Ascending aorta (tissue), 2 donors: ENCODE measurements at places on chromosomes 6 and 20.

- DNase-seq, result no peak
Measured at GRCh38 chr6:113954653-113955052, 16.3 kb downstream of the HDAC2 start.

GRCh38 chr6:125728739-125729138 is 20.7 kb upstream of the HEY2 start:
- DNase-seq, result no peak

DNA sequence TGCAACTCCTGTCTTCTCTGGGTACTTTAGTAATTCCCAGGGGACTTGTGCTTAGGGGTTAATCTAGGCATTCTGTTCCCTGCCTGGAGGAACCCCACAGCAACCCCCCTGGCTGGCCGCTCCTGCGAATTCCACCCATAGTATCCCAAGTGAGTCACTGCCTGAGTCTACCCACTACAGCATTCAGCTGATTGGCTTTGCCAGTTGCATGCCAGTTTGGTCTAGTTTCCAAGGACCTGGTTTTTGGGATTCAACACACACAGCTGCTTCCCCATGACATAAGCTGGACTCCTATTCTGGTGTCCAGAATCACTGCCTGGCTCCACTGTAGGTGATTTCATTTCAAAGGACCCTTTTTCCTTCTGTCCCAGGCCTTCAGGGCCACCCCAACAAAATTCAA is 40.3 kb downstream of the PLCG1 start:
- peak; percentile 59 for DNase-seq

- DNase-seq, result no peak
Measured at GRCh38 chr6:36633370-36633769, 39.2 kb downstream of the SRSF3 start.

DNA sequence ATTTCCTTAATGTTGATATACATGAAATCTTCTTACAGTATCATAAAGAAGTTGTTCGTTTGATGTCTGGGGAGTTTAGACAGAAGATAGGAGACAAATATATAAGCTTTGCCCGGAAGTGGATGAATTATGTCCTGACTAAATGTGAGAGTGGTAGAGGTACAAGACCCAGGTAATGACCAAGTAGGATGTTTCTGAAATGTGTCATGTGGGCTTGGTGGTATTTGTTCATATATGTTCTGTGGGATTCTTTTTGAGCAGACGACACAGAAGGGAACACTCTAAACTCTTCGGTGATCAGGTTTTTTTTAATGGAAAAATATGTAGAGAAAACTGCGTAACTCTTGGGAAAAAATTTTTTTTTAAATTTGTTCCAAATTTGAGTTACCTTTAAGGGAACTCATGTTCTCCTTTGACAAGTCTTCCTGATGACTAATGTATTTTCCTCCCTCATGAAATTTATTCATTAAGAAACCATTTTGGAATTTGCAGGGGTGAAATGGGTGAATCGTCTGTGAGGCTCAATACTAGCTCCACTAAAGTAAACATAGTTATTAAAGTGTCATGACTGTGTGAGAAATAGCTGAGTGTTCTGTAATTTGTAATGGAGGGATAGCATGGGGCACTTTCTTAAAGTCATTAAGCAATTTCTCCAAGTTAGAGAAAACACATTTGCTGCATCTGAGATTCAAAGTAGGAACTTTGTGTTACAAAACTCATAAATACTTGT is 100.6 kb downstream of the MAP3K4 start:
- DNase-seq, result no peak

DNA sequence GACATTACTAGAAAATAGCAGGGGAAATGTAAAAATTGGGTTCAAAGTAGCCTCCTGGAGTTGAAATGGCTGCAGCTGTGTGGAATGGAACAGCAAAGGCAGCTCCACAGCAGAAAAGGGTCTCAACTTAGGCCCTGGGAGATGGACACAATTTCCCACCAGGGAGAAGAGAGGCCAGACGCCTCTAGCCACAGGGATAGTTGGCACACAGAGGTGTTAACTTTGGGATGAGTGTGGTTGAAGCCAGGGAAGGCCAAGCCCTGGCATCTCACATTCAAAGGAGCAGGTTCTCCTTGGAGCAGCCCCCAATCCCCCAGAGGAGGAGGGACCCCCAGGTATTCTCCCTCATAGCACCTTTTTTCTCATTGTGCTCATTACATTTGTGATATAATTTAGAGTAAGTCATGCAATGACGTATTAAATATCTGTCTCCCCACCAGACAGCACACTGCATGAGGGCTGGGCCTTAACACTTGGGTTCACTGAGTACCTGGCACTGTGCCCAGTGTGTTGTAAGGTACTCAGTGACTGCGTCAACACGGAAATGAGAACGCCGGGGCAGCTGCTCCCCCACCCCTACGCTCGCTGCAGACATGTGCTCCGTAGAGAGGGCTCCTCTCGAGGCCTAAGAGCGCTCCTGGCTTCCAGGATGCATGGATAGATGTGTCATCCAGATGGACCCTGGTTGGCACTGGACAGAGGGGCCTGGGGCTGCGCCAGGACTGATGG is 76.0 kb upstream of the CD93 start:
- DNase-seq, result peak; percentile 73

DNA sequence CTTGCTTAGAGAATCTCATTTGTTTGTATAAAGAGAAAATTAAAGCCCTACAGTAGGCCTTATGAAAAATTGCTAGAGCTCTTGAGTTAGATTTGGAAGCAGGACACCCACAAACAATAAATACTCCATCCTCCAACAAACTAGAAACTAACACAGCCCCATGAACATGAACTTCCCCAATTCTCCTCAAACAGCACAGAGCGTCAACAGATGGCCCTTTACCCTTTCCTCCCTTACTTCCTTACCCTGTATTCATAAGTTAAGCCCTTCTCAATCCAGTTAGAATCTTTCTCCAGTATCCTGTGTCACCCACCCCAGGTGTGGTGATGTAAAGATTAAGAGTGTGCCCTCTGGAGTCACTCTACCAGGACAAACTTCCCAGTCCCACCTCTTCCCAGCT is 113.7 kb downstream of the UNC5CL start:
- no peak for DNase-seq

- DNase-seq, result no peak
Measured at GRCh38 chr6:6597682-6598081, 9.2 kb downstream of the LY86 start.

- no peak for DNase-seq
Measured at GRCh38 chr6:154994836-154995253, 270 bp upstream of the TIAM2 start.

GRCh38 chr20:61957961-61958715 is 107.5 kb downstream of the TAF4 start:
- DNase-seq, result no peak

- no peak for DNase-seq
Measured at GRCh38 chr6:81562169-81562568, 190.3 kb downstream of the TENT5A start.

DNA sequence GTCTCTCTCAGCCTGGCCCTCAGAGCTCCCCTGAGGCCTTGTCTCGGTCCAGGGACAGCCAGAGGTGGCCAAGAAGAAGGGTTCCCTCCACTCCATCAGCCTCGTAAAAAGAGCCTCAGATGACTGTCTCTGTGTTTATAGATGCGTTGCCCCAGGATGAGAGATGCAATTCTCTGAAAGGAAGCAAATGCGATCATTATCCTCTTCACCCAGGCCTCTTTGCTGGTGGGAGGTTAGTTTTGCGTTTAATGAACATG is 90.4 kb downstream of the YTHDF1 start:
- no peak for DNase-seq

GRCh38 chr20:58832457-58832856 is 18.2 kb downstream of the GNAS-AS1 start:
- DNase-seq, result no peak

GRCh38 chr6:12084681-12085080 is 72.6 kb downstream of the HIVEP1 start:
- DNase-seq, result no peak

GRCh38 chr6:167092672-167093339 is 30.1 kb upstream of the CCR6 start:
- DNase-seq, result no peak

DNA sequence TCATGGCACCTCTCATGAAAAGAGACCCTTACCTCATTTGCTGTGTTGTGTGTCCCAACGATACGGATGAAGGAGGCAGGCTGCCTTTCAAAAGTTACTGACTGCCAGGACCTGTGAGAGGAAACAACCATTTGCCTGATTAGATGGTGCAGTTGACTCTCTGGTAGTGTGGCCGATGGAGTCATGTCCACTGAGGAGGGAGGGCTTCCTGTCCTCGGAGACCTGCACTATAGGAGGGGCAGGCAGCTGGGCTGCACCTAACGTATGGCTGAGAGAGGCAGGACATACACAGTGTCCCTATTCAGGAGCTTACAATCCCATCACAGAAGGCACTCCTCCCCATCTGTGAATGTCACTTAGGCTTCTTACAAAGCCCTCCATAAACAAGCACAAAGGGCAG is 373.0 kb downstream of the ZFAND3 start:
- peak; percentile 31 for DNase-seq

DNA sequence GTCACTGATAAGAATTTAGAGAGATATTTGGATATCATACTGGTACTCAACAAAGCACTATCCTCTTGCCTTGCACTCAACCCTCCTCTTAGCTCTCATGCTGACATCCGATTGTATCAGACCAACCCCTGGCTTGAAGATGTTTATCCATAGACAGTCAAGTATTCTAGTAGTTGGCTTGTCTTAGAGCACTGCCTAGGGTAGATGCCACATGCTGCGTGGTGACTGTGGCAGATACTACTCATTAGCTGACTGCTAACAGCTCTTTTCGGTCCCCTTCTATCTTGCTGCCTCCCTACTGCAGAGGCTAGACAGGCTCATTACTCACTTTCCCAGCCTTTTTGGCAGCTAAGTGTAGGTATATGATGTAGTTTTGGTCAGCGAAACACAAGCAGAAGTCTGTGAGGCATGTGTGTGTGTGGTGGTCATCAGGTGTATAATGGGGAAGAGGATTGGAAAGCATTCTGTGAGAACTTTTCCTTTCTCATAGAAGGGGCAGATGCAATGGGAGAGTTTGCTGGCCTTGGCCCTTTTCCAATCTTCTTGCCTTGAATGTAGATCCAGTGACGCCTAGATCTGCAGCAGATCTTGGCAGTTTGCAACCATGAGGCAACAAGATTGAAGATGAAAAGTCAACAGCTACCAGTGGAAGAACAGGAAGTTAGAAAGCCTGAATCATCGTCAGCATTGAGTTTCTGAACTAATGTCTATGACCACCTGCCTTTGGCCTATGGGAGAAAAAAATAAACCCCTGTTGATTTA is 4.4 kb upstream of the IFNGR1 start:
- DNase-seq, result peak; percentile 88

- DNase-seq, result no peak
Measured at GRCh38 chr6:3412779-3413500, 43.9 kb downstream of the SLC22A23 start.

- DNase-seq, result no peak
Measured at GRCh38 chr6:137363805-137364138, 130.4 kb downstream of the OLIG3 start.

- no peak for DNase-seq
Measured at GRCh38 chr20:24017458-24017755, 28.8 kb upstream of the GGTLC1 start.
